ENCODE measurements at places on chromosomes 12 and 14. TPM values are rescaled to one million over a fixed set of nuclear protein-coding genes. Genes with fewer than 3 reads are reported as not detected.

- no peak for DNase-seq
These were observed 13.2 kb upstream of the RXYLT1 start for GRCh38 chr12:63766498-63766897.

DNA sequence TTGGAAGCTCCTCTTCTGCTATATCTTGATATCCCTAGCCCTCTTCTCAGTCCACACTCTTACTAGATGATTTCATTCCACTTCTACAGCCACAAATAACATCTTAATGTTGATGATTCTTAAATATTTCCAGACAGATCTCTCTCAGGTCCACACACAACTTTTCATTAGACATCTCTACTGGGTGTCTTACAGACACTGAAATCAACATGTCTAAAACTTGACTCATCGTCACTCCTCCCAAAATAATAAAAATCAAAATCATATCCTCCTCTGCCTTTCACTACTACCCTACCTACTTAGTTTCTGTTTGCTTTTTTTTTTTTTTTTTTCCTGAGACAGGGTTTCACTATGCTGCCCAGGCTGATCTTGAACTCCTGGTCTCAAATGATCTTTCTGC, 11.9 kb downstream of the PRDM4 start:
- no peak for DNase-seq

- DNase-seq = peak; percentile 33
These were observed 450.4 kb downstream of the LRFN5 start for GRCh38 chr14:42057111-42057510.

GRCh38 chr12:58764100-58764953, 156.0 kb downstream of the LRIG3 start:
- peak; percentile 42 for DNase-seq

The FOXN4 gene
- total RNA-seq = 0.04 TPM

The TESPA1 gene
- total RNA-seq = 0.44 TPM

- DNase-seq = no peak
These were observed 140.7 kb downstream of the DPF3 start for GRCh38 chr14:72753044-72753710.

GRCh38 chr12:114767084-114767760, 83.2 kb upstream of the TBX3 start:
- DNase-seq = peak; percentile 54

DNA sequence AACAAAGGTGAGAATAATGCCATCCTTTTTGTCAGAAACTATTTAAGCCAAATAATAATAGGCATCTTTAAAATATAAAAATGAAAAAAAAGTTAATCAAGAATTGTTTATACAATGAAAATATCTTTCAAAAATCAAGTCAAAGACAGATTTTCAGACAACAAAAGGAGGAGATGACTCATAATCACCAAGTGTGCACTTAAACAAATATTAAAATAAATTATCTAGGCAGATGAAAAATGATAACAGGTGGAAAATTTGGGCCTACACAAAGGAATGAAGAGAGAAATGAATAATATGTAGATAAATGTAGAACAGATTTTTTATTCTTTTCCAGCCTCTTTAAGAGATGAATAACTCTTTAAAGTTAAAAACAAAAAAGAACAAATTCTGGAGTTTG, 250.0 kb upstream of the PLEKHG7 start:
- DNase-seq = no peak

GRCh38 chr14:92277031-92277430, 45.9 kb upstream of the SLC24A4 start:
- DNase-seq = no peak

The CNTN1 gene
- 33.0 TPM for total RNA-seq

The PTPRQ gene
- 0.71 TPM for total RNA-seq

The CIDEB gene
- total RNA-seq = 13.4 TPM

GRCh38 chr14:87628780-87629179, 364.2 kb downstream of the GALC start:
- peak; percentile 86 for DNase-seq

Measured in muscle of leg (tissue), 16 donors.